Activated T-cell treated with anti-CD3 and anti-CD28 coated beads, Interleukin-2, amount 50 U/mL, for 4 hours (primary cell): ENCODE measurements at places on chromosomes 7 and 10.

GRCh38 chr7:84055904-84056605 is 138.5 kb downstream of the SEMA3A start:
- DNase-seq = no peak

- no peak for DNase-seq
Measured at GRCh38 chr7:76108540-76109233, 60.8 kb downstream of the MDH2 start.

- no peak for DNase-seq
Measured at GRCh38 chr7:81676813-81677212, 93.0 kb downstream of the HGF start.

DNA sequence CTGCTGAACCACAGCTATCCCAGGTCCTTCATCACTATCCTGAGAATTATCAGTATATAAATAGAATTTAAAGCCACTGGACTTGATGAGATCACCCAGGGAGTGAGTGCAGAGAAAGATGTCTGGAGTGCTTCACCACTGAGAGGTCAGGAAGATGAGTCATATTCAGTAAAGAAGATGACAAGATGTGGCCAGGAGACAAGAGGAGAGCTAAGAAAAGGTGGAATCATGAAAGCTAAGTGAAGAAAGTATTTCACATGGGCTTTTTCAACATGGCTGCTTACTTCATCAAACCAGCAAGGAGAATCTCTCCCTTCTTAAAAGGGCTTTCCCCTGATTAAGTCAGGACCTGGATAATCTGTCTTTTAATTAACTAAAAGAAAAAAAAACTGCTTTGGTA is 9.1 kb upstream of the PRKAR2B start:
- DNase-seq = no peak

DNA sequence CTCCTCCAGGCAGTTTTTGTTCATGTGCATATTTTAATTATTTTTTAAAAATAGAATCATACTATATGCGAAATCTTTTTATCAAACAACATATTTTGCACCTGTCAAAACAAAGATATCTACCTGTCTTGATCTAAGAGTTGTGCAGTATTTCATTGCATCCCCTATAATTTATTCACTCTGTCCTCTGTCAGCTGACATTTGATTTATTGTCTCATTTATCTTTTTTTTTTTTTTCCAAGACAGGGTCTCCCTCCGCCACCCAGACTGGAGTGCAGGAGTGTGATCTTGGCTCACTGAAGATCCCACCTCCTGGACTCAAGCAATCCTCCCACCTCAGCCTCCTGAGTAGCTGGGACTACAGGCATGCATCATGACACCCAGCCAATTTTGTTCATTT is 49.0 kb downstream of the PRLHR start:
- DNase-seq = no peak

GRCh38 chr10:82736305-82736704 is 861.3 kb downstream of the NRG3 start:
- no peak for DNase-seq

- no peak for DNase-seq
Measured at GRCh38 chr7:112997831-112998230, 88.8 kb downstream of the GPR85 start.
